Activated T-cell treated with anti-CD3 and anti-CD28 coated beads, Interleukin-2, amount 50 U/mL, for 1 hour (primary cell): ENCODE measurements at places on chromosomes 5 and 9.

DNA sequence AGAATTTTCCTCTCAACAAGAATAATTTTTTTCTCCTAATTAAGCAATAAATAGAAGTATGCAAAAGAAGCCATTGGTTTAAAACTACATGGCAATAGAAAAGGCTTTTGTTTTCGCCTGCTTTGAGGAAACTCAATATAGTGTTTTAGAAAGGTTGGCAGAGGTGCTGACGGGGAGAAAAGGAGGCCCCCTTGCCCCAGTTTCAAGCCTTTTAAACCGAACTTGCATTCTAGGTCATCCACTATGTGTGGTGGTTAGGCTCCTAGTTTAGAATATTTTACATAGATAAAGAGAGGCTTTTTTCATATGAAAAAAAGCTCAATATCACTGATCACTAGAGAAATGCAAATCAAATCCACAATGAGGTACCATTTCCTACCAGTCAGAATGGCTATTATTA lies 33.5 kb upstream of the CEMIP2 start:
- no peak for DNase-seq

DNA sequence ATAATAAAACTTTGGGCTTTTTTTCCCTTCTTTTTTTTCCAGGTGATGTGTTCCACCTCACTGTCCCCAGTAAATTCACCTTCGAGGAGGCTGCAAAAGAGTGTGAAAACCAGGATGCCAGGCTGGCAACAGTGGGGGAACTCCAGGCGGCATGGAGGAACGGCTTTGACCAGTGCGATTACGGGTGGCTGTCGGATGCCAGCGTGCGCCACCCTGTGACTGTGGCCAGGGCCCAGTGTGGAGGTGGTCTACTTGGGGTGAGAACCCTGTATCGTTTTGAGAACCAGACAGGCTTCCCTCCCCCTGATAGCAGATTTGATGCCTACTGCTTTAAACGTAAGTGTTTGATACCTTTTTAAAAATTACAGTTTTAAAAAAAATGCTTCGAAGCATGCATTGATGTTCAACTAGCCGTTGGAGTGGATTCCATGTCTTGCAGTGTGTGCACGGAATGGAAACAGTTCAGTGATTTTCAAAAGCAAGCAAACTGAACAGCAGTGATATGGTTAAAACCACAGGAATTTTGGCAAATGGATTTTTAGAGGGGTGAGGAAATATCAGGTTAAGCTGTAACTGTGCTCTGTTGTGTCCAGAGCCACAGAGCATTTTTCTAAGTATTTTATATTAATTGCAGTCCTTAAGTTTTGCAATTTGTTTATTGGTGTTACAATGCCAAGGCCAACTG lies 40.7 kb downstream of the VCAN start:
- DNase-seq = no peak

- no peak for DNase-seq
These were observed 260.0 kb downstream of the TRPM3 start for GRCh38 chr9:70861376-70861775.

GRCh38 chr5:142013734-142014521 lies 1.1 kb upstream of the GNPDA1 start:
- DNase-seq = no peak

GRCh38 chr5:81337803-81338202 lies 36.4 kb downstream of the ZCCHC9 start:
- no peak for DNase-seq

DNA sequence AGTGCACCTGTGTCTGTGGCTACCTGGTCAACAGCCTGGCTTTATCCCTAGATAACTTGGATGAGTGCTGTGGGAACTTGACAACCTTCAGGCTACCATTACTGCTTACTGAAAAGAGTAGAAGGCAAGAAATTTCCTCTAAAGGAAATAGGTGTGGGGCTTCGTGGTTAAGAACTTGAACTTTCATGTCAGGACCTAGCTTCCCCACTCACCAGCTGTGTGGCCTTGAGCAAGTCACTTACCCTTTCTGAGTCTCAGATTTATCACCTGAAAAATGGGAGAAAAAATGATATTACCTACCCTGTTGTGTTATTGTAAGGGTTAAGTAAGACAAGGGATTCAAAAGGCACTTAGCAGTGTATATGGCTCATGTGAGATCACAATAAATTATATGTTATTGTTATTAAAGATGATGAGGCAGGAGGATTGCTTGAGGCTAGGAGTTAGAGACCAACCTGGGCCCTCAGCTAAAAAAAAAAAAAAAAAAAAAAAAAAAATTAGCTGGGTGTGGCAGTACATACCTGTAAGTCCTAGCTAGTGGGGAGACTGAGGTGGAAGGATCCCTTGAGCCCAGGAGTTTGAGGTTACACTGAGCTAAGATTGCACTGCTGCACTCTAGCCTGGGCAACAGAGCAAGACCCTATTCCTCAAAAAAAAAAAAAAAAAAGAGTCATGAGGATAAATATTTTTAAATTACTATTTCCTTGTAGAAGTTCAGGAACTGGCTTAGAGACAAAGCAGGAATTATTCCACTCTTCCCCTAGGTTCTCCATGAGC lies 97.0 kb upstream of the SPRY4 start:
- DNase-seq = no peak

- DNase-seq = no peak
These were observed 116.0 kb upstream of the MAN2A1 start for GRCh38 chr5:109573766-109574165.

DNA sequence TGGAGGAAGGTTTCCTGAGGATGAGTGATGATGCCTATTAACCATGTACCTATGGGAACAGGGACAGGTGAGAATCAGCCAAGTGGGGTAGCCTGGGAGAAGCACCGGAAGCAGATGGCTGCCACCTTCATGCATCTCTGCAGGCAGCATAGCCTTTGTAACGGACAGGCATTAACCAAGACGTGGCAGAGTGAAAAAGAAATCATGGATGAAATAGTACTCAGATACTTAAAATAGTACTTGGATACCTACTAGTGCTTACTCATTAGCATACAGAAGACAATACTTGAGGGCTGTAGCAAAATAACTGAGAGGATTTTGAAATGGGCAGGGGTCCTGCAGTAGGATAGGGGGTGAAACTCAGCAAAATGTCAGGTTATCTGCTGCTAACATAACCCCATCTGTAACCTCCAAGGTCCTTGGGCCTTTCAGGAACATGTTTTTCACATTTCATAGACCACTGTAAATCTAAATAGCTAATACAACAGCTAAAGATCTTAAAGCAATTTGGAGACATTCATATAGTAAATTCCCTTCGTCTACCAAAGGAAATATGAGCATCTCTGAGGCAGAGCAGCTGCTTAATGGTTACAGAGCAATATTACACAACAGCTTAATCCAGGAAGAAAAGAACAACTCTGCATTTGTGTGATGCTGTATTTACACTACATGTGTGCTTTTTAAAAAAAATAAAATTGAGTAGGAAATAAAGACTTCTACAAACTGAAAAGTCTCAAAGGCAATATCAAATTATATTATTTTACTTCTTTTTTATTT lies 154.3 kb downstream of the NFIB start:
- no peak for DNase-seq

- DNase-seq = no peak
These were observed 236.8 kb downstream of the SLIT3 start for GRCh38 chr5:169064093-169064492.

DNA sequence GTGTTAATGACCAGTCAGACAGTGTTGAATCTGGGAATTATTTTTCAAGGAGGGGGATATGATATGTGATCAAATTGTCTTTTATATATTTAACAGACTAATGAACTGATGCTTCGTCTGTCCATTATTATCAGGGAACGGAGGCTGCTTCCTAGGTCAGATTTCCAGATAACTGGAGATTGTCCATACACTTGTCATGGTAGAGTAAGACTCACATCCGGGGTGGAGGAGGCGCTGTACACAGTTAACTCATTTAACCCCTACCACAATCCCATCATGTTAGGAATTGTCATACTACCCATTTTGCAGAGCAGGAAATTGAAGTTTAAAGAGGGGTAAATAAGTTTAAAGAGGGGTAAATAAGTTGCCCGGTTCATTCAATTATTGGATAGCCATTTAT lies 55.9 kb downstream of the ARHGAP26 start:
- no peak for DNase-seq

DNA sequence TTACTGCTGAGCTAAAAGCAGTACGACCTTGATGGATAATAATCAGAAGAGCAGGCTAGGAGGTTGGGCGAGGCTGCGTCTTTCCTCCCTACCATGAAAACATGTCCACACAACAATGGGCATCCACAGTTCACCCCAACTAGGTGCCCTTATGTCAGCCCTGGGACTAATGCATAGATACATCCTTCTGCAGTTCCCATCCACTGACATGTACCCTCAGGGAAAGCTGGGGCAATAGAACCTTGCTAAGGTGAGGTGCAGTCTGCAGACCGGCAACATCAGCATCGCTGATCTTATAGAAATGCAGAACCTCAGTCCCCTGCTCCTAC lies 697 bp upstream of the PRUNE2 start:
- no peak for DNase-seq

GRCh38 chr5:155024015-155024414 lies 10.5 kb downstream of the KIF4B start:
- no peak for DNase-seq

DNA sequence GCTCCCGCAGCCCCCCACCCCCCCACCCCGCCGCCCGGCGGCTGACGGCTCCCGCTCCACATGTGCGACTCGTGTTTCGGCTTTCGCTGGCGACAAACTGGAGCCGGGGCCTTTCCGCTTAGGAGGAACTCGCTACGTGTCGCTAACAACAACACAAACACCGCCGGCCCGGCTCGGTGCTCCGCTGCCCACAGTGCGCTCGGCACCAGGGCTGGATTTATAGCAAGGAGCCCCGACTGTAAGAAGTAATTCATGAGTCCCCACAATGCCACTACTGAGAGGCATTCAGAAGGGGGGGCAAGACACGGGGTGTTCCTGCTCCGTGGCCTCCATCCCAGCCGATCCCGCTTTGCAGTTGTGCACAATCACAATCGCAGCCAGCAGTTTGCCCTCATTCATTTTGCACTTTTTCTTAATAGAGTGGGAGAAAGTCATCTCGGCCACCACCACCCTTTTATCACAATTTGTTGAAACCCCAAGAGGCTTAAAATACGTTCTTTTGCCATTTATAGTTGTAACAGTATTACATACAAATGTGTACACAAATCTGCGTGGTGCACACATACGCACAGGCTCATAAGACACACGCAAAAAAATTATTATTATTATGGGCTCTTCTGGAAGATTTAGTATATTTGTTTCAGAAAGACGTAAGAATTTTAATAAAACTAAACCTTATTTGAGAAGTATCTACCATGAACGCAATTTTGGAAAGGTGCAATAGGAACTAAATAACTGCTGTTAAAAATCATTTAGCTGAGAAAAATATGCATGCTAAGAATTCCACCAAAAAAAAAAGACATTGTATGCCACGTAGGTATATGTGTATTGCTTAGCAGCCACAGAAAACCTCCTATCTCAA lies 48.1 kb downstream of the EBF1 start:
- DNase-seq = no peak

GRCh38 chr9:76927540-76928240 lies 21.8 kb upstream of the PRUNE2 start:
- DNase-seq = no peak

GRCh38 chr9:135001526-135001925 lies 83.8 kb upstream of the FCN1 start:
- no peak for DNase-seq

GRCh38 chr5:21398511-21398910 lies 1410.5 kb upstream of the CDH18 start:
- no peak for DNase-seq

DNA sequence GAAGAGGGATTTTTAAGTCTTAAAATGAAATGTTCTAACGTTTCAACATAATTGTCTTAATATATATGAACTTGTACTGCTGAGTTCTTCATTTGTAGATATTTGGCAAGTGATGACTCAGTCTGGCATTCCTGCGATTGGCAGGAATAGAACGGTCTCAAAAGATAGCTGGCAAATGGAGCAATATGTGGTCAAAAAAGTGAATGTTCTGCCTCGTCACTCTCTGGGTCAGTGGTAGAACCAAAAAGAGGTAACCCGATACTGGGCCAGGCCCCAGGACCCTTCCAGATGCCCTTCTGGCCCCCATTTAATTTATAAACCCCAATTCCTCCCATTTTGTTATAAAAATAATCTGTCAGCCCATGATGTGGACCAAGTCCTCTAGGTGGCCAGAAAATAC lies 39.2 kb downstream of the ZNF366 start:
- no peak for DNase-seq

DNA sequence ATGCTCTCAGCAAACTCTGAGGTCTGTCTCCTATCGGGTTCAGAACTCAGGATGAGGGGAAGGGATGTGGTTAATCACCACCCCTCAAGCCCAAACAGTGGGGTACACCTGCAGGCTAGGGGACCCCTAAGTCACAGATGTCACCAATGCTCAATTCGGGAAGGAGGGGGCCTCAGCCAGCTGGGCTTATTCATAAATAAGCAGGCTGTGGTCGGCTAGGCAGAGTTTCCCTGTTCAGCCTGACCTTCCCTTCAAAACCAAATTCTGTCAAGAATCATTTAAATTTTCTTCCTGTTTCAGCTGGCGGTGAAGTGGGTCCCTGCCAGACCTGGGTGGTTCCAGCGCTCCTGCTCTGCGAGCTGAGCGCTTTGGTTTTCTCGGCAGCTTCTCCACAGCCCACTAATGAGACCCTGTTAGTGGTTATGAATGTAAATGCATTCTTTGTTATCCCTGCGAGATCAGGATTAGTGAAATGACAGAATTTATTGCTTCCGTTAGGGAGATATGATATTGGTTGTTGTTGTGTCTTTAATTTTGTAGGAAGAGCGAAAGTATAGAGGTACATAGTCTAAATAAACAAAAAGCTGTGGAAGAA lies 68.3 kb downstream of the AK8 start:
- no peak for DNase-seq

DNA sequence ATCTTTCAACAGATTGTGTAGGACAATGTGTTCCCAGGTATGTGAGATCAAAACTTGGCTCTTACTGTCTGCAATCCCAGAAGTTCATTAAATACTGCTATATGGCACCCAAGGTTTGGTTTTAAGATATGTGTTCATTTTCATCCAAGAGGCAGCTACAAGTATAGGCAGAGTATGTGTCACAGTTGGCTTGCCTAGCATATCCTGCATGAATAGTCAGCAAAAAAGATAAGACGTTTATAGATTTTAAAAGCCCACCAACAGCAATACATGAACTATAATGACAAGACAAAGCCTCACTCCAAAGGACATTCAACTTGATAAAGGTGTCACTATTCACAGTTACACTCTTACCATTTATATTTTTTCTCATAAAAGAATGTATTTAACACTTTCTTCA lies 99.1 kb downstream of the BNC2 start:
- no peak for DNase-seq

DNA sequence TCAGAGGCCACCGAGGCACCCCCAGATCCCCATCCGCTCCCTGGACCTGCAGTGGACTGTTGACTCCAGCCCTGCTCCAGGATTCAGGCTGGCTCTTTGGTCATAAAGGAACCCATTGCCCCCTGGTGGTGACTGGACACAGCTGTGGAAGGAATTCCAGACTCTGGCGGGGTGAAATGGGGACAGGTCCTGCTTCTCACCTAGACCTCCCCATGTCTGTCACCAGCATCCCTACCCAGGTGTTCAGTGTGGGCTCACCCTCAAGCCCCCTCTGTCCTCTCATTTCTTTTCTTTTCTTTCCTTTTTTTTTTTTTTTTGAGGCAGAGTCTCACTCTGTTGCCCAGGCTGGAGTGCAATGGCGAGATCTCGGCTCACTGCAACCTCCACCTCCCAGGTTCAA lies 25.5 kb upstream of the STXBP1 start:
- peak; percentile 57 for DNase-seq
